ENCODE measurements at places on chromosomes 13 and 19. TPM values are rescaled to one million over a fixed set of nuclear protein-coding genes. Genes with fewer than 3 reads are reported as not detected.

GRCh38 chr19:46785054-46785979 is 3.1 kb downstream of the SLC1A5 start:
- no peak for DNase-seq

DNA sequence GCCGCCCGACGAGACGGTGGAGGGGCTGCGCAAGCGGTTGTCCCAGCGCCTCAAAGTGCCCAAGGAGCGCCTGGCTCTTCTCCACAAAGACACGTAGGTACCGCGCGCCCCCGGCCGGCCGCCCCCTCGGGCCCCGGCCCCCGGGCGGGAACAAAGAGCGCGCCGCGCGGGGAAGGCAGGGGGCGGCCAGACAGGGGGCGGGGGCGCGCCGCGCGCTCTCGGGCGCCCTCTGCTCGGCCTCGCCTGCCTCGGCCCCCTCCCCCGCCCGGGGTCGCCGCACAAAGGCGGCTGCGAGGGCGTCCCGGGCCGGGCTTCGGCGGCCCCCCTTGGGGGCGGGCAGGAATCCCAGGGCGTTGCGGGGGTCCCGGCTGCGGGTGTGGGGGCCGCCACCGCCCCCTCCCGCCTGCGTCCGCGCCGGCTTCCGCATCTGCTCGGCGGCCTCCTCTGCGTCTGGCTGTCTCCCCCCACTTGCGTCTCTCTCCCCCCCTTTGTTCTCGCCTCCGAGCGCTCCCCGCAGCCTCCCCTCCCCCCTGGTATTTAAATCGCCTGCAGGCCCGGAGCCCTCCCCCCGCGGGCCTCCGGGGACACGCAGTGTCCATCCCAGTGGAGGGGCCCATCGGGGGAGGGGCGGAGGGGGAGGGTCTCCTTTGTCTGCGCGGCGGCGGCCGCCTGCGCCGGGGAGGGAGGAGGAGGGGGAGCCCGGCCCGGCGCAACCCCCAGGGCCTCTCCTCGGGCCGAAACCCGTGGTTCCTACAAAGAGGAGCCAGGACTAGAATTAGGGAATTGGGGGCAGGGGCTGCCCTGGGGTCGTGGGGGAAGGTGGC is 2.3 kb downstream of the MIDN start:
- peak; percentile 86 for DNase-seq

DNA sequence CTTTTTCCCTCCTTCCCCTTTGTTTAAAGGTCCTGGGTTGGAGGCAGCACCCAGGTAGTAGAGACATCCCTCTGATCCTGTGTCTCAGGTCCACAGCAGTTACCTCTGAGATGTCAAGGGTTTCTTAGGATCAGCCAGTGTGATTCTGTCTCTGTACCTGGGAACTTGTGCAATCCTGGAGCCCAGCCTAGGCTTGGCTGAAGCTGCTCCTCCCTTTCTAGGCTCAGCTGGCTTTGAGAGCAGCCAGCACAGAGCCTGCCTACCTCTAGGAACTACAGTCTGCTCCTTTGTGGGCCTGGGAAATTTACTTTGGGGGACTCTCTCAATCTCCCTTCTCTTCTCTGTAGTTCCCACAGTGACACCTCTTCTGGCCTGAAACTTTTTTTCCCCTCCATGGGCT is 171.6 kb downstream of the MTUS2 start:
- no peak for DNase-seq

- no peak for DNase-seq
Measured at GRCh38 chr13:80382576-80382975, 41.6 kb upstream of the SPRY2 start.

GRCh38 chr19:2747349-2747748 is 7.5 kb upstream of the SLC39A3 start:
- DNase-seq: no peak

GRCh38 chr19:3664879-3665642 is 35.2 kb downstream of the PIP5K1C start:
- no peak for DNase-seq

DNA sequence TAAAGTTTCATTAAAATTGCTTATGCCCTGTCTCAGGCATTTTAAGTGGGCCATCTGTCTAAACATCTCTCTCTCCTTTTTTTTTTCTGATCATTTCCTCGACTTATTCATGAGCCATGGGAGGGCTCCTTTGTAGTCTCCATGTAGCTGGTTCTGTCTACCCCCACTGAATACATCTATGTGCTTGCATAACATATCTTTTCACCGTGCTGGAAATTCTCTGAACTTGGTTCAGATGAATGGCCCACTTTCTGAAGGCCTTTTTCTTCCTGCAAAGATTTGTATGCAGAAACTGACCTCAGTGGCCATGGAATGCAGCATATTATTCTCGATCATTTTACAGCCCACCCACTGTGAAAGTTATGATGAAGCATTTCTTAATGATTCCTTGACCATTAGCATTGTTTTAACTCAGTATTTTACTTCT is 225.3 kb downstream of the GGACT start:
- DNase-seq: no peak

NANOS3 gene
- total RNA-seq: not detected

- no peak for DNase-seq
Measured at GRCh38 chr19:41927497-41928192, 604 bp downstream of the ERFL start.

GRCh38 chr13:49040872-49041271 is 65.2 kb downstream of the FNDC3A start:
- no peak for DNase-seq

TNFSF13B gene
- 12.2 TPM for total RNA-seq

DNA sequence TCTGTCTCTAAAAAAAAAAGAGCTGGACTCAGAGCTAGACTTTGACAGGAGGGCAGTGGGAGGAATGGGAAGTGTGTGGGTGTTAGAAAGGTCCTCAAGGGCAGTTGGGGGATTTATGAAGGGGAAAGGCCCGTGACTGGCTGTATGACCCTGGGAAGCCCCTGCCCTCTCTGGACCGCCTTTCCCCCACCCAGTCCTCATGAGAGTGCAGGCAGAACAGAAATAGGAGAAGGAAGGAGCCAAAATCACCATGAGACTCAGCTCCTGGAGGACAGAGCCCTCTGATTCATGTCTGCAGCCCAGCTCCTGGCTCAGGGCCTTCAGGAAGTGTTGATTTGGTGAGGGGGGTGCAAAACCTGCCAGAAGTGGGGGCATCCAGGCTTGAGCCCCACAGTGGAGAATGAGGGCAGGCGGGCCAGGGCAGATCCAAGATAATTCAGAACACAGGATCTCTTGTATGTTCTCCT is 8.7 kb upstream of the SMG9 start:
- DNase-seq: no peak

GRCh38 chr13:99868767-99869166 is 102.8 kb downstream of the ZIC5 start:
- no peak for DNase-seq

DNA sequence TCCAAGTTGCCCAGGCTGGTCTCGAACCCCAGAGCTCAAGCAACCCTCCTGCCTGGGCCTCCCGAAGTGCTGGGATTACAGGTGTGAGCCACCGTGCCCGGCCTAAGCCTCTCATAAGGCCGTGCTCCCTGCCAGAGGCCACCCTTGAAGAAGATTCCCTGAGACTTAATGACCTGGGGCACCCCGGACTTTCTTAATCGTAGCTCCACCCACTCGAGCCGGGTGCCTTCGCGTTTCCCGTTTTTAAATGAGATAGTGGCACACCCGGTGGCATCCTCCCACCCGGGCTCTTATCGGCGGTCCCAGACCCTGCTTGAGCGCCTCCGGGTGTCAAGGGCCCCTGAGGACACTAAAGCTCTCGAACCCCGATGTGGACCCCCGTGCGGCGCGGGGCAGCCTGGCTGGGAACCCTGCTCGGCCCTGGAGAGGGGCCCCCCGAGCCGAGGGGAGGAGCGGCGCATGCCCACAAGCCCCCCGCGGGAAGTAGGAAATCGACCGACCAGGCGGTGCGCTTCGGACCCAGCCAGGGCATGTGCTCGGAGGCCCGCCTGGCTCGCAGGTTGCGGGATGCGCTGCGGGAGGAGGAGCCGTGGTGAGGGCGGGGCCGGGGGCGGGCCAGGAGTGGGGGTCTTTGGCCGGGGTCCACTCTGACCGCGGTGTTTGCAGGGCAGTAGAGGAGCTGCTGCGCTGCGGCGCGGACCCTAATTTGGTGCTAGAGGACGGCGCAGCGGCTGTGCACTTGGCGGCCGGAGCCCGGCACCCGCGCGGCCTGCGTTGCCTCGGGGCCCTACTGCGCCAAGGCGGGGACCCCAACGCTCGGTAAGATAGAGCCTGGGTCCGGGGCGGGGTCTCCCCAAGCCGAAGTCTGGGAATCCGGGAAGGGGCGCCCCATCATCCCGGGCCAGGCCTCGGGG is at the start of gene ANKLE1:
Gene ANKLE1, plus strand, starts transcription at position 511 of the 914 bp plus-strand sequence. Its CDS starts 20 bp downstream, at position 531.
- DNase-seq: no peak

CDX2 gene
- not detected for total RNA-seq

FBN3 gene
- total RNA-seq: 8.5 TPM

ANKRD24 gene
- 2.3 TPM for total RNA-seq

EDNRB gene
- total RNA-seq: 61.7 TPM

GRCh38 chr13:51629491-51630287 is 45.4 kb downstream of the WDFY2 start:
- no peak for DNase-seq

DNA sequence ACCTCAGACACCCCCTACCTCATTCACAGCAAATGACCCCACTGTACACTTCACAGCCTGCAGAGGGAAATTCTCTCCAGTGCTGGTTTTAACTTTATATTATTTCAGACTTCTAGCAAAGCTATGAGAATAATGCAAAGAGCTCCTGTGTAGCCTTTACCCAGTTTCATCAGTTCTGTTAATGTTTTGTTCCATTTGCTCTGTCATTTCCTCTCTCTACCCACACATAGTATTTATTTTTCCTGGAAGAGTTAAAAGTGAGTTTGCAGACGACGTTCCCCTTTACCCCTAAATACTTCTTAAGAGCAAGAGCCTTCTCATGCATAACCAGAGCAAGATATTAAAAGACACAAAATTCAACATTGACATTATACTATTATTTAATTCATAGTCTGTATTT is 49.9 kb upstream of the ADGRE1 start:
- DNase-seq: no peak

- no peak for DNase-seq
Measured at GRCh38 chr13:72290962-72291681, 424.1 kb upstream of the DACH1 start.

- DNase-seq: no peak
Measured at GRCh38 chr19:15443838-15444237, 5.9 kb downstream of the WIZ start.

- DNase-seq: no peak
Measured at GRCh38 chr13:21078501-21078900, 17.1 kb upstream of the LATS2 start.

GRIN2D gene
- 0.61 TPM for total RNA-seq

PRODH2 gene
- not detected for total RNA-seq

DNA sequence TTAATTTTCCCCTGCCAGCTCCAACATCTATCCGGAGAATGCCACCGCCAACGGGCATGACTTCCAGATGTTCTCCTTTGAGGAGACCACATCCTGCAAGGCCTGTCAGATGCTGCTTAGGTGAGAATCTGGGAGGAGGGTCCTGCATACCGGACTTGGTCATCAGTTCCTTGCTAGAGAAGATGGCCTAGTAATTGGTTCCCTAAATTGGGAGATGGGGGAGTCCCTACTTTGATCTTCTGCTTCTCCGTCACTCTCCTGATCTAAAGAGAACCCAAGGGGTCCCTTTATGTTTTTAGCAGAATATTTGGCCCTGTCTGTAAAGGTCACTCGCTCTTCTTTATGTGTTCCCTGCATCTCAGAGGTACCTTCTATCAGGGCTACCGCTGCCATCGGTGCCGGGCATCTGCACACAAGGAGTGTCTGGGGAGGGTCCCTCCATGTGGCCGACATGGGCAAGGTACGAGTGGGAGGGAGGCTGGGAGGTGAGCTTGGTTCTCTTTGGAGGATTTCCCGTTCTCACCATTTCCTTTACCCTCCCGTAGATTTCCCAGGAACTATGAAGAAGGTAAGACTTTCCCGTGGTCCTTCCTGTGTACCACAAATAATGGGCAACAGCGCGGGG is 54.1 kb upstream of the ADGRE1 start:
- DNase-seq: no peak

DNA sequence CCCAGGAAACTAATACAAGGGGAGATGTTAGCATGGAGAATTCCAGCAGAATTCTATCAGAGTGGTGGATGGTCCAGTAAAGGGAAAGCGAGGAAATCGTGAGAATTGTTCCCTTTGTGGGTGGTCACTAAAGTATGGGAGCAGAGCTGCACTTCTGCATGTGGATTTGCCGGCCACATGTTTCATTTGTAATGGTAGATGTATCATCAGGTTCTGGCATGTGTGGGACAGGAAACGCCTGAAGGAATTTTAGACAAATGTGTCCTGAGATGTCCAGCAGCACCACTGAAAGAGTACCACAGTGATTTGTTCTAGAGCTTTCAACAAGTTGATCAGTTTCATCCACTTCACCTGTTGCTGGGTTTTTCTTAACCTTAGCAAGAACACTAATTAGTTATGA is 308.4 kb downstream of the SHISA2 start:
- no peak for DNase-seq

DNA sequence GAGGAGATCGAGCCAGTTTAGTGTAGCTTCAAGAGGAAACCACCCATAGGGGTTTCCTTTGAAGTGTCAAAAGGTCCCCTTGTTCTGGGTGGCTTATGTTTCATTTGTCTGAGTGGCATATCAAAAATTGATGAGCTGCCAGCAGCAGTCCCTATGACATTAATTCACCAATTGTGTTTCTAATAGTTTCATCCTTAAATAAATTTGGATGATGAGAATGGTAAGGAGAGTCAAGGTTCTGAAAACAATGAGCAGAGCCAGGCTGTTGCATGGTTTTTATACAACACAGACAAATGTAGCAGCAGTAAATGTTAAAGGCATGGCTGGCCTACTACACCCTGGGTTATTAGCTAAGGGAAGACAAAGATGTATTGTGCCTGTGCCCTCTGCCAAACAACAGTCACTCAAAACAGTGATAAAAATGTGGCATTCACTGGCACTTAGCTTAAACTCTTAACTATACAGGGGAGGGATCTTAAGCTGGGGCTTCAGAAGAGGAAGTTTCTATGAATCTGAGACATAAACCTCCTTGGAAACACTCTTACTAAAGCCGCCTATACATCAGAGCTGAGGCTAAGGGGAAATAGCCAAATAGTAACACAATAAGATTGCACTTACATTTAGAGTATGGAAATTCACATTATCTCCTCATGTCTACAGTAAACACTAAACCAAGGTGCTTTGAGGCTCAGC is 200.5 kb downstream of the POU4F1 start:
- no peak for DNase-seq

- DNase-seq: peak; percentile 87
Measured at GRCh38 chr19:38057959-38058690, 151.1 kb downstream of the SIPA1L3 start.

- DNase-seq: peak; percentile 67
Measured at GRCh38 chr13:99087954-99088491, 110.2 kb upstream of the DOCK9 start.

DNA sequence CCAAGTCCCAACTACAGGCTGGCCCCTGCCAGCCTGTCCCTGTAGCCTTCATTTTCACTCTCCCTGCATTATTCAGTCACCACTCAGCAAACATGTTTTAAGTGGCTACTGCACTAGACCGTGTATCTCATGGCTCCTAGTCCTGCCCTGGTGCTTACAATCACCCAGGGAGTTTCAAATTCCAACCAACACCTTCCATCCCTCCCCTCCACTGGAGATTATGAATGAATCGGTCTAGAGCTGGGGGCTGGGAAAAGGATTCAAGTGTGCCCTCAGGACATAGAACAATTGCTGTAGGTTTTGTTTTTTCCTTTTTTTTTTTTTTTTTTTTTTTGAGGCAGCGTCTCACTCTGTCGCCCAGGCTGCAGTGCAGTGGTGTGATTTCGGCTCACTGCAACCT is 15.0 kb upstream of the TNFAIP8L1 start:
- no peak for DNase-seq

All from upper lobe of right lung (tissue), 1 donor.